ENCODE measurements at places on chromosomes 1 and 21. TPM values are rescaled to one million over a fixed set of nuclear protein-coding genes. Genes with fewer than 3 reads are reported as not detected.
A peak's percentile ranks its signal among the peaks of the same experiment; 100 is the strongest.

The CLCA4 gene
- polyA plus RNA-seq: not detected

DNA sequence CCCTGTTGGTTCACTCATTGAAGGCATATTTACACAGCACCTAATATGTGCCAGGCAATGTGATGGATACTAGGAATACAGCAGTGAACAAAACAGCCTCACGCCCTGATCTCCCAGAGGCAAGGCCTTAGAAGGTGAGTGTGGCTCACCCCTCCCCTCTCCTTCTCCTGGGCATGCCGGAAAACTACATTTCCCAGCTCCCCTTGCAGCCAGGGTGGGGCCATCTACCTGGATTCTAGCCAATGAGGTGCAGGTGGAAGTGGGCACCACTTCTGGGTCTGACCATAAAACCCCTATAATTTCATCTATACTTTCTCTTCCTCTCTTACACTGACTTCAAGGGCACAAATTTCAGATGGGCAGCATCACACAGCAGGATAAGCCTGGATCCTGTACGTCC lies 63.8 kb downstream of the FBXO2 start:
- no peak for DNase-seq

GRCh38 chr1:3349161-3349967 lies 105.1 kb upstream of the ARHGEF16 start:
- DNase-seq: no peak

The CTSS gene
- polyA plus RNA-seq: 24.1 TPM

The CD1B gene
- polyA plus RNA-seq: not detected

DNA sequence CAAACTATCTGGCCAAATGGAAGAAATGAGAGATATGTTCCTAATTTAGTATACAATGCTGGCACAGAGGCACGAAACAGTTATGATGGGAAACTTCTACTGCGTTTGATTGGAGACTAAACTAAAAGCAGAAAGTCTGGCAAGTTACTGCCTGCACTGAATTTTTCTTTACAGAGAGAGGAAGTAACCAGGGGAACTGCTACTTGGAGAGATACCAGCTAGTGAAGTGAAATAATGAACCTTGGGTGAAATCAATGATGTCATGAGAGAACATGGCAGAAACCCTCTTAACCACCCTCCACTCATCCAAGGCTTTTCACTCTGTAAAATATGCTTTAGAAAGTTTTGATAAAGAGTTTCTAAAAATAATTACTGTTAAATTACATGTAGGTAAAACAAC lies 29.3 kb downstream of the NIBAN1 start:
- DNase-seq: peak; percentile 83

DNA sequence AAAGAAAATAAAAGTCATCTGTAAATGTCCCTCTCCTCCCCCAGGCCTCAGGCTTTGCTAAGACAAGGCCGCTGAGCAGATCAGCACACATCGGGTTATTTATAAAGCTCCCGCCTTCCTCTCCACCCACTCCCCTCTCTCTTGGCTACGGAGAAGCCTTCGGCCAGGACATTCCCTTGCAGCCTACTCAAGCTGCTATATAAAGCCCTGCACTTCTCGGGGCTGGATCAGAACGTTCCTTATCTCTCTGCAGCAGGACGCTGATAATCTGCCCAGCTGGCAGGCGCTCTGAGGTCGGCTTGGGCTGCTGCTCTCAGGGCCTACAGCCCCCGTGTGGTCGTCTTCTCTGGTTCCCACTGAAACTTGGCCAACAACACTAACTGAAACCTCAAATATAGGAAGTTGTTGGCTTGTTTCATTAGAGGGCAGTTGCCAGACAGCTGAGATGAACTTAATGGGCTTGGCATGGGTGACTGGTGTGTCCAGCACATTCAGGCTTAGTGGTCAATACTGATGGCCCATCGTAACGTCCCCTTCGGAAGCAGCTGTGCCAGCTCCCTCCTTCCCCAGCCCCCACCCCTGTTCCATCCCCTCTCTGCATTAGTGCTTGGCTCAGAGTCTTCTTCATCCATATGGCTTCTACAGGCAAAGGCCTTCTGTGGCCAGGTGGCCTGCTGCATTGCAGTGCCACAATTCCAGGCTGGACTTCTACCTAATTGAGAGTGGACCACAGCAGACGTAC lies 64.6 kb downstream of the IER5 start:
- DNase-seq: peak; percentile 85

DNA sequence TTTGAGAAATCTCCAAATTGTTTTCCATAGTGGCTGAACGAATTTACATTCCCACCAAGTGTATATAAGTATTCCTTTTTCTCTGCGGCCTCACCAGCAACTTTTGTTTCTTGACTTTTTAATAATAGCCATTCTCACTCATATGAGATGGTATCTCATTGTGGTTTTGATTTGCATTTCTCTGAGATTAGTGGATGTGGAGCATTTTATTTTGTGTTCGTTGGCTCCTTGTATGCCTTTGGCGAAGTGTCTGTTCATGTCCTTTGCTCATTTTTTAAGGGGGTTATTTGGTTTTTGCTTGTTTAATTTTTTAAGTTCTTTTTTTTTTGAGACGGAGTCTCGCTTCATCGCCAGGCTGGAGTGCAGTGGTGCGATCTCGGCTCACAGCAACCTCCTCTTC lies 45.1 kb upstream of the MPC2 start:
- no peak for DNase-seq

The NBPF4 gene
- not detected for polyA plus RNA-seq

DNA sequence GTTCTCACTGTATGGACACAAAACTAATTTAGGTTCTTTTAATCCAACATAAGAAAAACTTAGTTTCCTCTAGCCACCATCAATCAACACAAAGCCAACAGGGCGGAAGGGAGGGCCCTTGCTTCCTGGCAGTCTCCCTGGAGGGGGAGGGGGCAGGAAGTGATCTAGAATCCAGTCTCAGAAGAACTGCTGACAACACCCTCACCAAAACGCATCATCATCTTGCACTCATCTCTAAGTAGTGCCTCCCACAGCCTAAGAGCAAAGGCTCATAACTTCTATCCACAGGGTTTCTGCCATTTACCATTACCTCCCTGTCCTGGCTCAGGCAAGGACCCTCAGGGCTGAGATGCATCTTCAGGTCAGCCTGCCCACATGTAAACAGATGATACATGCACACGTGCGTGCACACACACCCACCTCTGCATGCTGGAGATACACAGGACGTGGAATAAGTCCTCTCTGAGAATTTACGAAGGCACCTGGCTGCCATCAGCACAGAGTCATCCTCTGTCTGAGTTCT lies 20.5 kb downstream of the HIVEP3 start:
- peak; percentile 67 for DNase-seq

- DNase-seq: no peak
Measured at GRCh38 chr1:22376976-22377375, 74.7 kb upstream of the ZBTB40 start.

DNA sequence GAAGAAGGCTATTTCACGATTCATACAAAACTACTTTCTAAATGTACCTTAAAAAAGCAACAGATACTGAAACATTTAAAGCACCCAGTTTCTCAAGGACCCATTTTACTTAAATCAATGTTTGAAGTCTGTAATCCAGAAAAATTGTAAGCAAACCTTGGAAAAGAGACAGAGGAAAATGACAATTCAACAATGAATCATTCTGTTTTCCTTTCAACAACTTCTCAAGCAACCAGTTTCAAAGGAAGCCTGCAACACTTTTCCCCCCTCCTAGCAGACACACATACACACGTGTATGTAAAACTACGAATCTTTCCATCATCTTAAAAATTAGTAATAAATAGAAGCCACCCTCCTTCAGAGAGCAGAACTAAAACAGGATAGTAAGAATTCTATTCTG lies 1.2 kb downstream of the RERE start:
- peak; percentile 19 for DNase-seq

GRCh38 chr1:97923811-97924210 lies 3.0 kb upstream of the DPYD start:
- no peak for DNase-seq

The IGSF3 gene
- 25.3 TPM for polyA plus RNA-seq

The PGD gene
- 134 TPM for polyA plus RNA-seq

DNA sequence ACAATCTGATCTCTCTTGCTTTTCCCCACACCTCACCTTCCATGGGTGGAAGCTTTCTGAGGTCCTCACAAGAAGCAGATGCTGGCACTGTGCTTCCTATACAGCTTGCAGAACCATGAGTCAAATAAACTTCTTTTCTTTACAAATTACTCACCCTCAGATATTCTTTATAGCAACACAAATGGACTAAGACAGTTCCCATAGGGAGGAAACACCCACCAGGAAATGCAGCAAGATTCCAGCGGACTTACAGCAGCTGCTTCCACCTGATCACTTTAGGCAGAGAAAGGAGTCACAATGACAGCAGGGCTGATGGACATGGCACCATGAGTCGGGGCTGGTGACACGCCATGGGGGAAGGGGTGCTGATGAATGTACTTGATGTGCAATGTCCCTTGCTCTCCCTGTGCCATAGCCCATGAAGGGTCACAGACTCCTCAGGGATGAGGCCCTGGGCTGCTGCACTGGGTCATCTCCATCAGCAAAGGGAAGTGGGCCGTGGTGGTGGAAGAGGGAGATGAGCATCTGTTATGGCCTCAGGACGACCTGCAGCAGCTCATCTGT lies 53.9 kb downstream of the PRSS38 start:
- peak; percentile 11 for DNase-seq

DNA sequence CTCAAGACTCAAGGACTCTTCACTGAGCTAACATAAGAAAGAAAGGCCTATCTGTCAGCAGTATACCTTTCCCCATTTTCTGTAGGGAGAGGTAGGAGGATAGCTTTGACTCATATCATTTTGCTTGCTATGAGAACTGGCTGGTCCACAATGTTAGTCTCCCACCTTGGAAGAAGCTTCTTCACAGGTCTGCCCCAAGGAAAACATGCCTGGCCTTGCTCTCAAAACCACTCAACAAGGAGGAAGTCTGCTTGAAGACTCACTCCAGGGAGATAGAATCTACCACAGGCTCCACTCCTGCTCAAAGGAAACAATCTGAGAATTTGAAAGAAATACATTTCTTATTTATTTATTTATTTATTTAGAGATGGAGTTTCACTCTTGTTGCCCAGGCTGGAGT lies 29.5 kb upstream of the LAMC1 start:
- no peak for DNase-seq

The DCST1 gene
- polyA plus RNA-seq: 0.17 TPM

The INAVA gene
- polyA plus RNA-seq: 2.0 TPM

The CELF3 gene
- 0.78 TPM for polyA plus RNA-seq

The GNG4 gene
- polyA plus RNA-seq: 0.34 TPM

GRCh38 chr1:53131590-53131938 lies 10.9 kb downstream of the SLC1A7 start:
- no peak for DNase-seq
